Hippocampal formation (tissue), 2 donors: ENCODE measurements at places on chromosomes 2 and 18.

GRCh38 chr2:109237792-109238191, 108.8 kb downstream of the SH3RF3 start:
- DNase-seq: no peak

DNA sequence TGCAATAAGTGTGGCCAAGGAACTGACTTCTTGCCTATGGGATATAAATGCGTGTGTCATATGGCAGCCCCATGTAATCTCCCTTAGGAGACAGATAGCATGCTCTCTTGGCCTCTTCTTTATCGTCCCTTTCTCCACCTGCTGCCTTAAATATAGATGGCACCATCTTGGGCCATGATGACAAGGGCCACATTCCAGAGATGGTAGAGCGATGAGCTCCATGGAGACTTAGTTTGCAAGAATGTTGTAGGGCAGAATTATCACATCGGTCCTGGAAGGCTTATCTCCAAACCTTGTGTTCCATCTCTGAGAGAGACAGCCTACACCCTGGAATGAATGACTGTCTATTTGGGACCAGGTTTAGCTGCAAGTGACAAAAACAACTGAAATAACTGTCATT, 536.7 kb downstream of the TNS1 start:
- no peak for DNase-seq

GRCh38 chr2:236943068-236943467, 142.6 kb upstream of the COPS8 start:
- DNase-seq: no peak

DNA sequence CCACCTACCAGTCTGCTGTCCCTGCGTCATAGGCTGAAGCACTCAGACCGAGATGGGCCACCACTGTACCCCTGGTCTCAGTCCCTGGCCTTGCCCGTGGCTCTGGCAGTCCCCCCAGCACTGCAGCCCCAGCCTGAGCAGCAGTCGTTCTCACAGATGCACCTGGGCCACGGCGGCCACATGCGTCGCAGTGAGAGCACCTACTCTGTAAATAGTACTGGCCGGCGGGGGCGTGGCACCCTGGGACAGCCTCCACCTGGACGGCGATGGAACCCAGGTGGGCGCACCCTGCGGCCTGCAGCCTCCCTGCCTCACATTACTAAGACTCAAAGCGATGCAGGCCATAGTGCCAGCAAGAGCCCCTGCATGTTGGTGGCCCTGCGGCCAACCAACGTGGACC, 198.8 kb downstream of the NAPG start:
- no peak for DNase-seq

DNA sequence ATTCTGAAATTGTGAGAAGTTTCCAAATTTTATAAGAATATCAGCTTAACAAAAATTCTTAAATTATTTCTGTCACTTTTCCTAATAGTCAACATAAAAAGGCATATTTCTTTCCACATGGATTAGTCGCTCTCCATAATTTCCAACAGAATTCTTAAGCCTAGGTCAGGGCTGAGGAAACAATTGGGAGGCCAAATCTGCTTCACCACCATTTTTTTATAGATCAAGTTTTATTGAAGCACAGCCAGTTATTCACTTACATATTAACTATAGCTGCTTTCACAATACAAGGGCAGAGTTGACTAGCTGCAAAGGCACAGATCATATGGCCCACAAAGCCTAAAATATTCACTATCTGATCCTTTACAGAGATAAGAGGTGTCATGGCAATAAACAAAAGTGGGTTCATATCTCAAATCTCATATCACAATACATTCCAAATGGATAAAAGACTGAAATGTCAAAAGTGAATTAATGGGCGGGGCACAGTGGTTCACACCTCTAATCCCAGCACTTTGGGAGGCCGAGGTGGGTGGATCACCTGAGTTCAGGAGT, 18.7 kb downstream of the MEMO1 start:
- DNase-seq: no peak

- no peak for DNase-seq
These were observed 11.4 kb upstream of the APCDD1 start for GRCh38 chr18:10443001-10443400.

DNA sequence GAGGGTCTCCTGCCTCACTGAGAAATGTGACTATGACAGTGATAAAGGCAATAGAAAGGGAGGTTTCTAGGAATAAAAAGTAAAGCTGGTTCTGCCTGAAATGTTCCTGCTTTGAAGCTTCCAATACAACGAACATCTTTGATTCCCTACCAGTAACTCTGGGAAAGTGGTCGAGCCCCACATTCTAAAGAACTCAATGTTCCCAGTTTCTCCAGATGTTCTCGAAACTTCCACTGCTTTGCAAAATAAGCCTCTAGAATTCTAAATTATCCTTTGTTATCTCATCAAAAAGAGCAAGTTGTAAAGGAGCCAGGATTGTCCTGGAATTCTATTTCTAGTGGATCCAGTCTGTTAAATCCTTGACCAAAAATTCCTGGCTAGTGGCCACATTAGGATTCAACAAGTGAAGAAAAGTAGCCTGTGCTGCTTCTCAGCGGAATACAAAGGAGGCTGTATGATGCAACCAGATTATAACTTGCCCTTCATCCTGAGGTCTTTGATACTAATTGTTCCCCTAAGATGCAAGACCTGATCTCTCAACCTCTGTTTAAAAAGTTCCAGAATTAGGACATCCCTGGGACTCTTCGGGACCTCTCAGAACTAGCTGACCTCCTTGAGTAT, 8.4 kb downstream of the SCN7A start:
- DNase-seq: no peak

DNA sequence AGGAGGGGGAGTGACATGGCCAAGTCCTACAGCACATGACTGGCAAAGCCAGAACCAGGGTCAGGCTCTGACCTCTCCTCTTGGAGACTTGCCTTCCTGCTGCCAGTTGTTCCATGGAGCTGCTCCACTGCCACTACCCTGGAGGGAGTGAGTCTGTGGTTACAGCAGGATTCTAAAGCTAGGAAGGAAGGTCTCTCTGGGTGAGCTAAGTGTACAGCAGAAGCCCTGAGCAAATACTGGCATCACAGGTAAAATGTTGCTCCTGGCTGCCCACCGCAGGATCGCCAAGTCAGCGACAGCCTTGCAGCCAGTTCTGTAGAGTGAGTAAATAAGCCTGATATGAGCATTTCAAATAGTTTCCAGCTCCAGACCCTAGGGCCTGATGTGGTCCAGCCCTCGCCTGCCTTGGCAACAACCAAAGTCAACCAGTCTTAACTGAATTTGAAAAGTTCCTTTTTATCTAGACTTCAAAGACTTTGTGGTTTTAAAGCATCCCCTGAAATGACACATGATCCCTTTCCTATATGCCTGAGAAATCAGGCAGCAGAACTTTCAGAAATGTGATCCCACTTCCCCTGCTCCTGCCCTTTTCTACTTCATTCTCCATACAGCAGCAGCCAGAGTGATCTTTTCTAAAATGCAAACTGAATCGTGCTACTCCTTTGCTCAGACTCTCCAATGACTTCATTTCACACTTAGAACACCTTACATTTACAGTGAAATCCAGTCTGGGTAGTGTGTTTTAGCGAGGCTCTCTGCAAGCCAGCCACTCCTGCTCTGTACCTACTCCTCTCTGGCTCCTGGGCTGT, 114.3 kb downstream of the MGAT5 start:
- no peak for DNase-seq

GRCh38 chr18:6886797-6887330, 157.3 kb downstream of the ARHGAP28 start:
- no peak for DNase-seq

DNA sequence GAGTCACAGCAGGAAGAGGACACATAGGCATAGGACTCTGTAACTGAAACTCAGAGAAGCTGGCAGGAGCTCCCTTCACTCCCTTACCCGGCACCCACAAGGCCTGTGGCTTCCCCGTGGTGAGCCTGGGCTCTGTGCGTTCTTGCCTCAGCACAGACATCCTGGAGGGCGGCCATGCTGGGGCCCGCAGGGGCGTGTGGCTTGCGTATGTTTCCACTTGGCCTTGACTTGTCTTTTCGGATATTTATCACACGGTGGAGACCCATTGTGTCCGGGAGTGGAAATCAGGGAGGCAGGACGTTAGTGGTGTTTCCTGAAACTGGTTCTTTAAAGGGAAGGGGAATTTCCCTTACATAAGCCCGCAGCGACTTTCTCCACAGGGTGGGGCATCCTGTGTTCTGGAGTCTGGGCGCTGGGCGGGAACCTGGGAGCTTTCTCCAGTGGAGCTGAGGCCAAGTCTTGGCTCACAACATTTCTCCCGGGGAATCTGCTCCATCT, 49.9 kb upstream of the EML6 start:
- DNase-seq: no peak

GRCh38 chr2:240214790-240215675, 74.6 kb upstream of the OTOS start:
- DNase-seq: no peak

DNA sequence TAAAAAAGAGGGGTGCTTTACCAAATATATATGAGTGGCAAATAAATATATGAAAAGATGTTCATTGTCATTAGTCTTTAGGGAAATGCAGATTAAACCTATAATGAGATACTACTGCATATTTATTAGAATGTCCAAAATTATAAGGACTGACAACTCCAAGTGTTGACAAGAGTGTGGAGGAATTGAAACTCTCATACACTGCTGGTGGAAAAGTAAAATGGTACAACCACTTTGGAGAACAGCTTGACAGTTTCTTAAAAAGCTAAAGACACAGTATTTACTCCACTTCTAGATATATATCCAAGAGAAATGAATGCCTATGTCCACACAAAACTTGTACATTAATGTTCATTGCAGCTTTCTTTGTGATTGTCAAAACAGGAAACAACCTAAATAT, 50.4 kb downstream of the PLEK start:
- no peak for DNase-seq

GRCh38 chr2:42722320-42723190, 41.4 kb downstream of the OXER1 start:
- DNase-seq: peak; percentile 42

- DNase-seq: no peak
These were observed 113.7 kb downstream of the SRBD1 start for GRCh38 chr2:45497355-45497754.

- peak; percentile 49 for DNase-seq
These were observed 237.3 kb downstream of the OSR1 start for GRCh38 chr2:19120941-19121750.

DNA sequence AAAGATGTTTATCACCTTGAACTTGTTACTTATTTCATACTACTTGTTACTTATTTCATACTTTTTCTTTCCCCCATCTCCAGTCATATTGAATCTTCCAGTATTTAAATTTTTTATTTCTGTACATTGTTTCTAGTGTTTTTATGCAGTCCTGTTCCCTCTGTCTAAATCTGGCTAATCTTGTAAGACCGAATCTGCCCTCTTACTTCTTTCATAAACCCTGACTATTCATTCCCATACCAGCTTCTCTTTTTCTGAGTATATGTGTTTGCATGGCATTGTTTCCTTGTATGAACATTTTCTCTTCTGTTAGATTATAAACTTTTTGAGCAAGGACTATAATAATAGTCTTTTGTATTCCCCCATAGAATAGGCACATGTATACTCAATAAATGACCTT, 131.7 kb downstream of the TAF4B start:
- no peak for DNase-seq

- DNase-seq: no peak
These were observed 39.3 kb upstream of the GYPC start for GRCh38 chr2:126616606-126617069.

DNA sequence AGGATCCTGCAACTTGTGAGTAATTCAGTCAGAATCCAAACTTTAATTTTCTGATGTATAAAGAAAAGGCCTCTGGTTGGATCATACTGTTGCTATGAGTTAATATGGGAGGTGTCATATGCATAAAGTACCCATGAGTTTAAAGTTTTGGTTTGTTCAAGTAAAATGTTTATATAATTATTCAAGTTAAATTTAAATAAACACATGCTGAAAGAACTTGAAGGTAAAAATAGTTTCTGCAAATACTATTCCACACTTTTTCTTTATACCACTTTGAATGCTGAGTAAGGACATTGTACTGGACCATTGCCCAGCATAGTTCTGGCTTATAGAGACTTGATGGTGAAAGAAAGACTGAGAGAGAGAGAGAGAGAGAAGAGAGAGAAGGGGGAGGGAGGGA, 30.7 kb downstream of the PKP4 start:
- DNase-seq: no peak

DNA sequence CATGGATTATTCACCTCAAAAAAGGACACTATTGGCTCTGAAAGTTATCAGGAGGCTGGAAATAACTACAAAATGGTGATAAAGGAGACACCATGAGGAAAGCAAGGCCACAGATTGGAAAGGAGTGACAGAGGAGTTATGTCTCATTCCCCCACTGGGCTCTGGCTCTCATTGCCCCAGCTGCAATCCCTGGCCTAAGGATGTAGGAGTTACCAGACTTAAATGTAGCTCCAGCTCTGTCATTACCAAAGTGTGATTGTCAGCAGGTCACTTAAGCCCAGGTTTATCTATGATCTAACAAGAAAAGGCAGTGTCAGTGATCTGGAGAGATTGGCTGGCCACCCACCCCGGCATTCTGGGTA, 1228.2 kb upstream of the DDX18 start:
- no peak for DNase-seq

GRCh38 chr18:5900262-5900661, 4.9 kb upstream of the TMEM200C start:
- DNase-seq: no peak

DNA sequence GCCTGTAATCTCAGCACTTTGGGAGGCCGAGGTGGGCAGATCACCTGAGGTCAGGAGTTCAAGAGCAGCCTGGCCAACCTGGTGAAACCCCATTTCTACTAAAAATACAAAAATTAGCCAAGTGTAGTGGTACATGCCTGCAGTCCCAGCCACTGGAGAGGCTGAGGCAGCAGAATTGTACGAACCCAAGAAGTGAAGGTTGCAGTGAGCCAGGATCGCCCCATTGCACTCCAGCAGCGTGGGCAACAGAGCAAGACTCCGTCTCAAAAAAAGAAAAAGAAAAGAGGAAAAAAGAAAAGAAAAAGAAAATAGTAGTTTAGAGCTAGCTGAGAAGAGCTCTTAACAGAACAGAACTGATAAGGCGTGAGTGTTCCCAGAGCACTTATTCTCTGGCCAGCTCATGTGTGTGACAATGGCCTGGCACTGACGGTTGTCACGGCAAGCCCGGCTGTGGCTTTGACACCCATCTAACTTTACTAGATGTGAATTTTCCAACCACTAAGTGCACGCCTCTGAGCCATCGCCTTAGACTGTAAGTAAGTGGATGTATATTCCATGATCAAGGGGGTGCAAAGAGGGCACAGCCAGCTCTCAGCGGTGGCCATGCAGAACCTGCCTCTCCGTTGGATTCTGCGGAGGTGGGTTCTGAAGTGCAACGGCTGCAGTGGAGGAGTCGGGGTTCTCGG, 80.0 kb downstream of the ZNF516 start:
- DNase-seq: no peak

- DNase-seq: no peak
These were observed 4.8 kb downstream of the SOX11 start for GRCh38 chr2:5696945-5697521.

- DNase-seq: no peak
These were observed 572.6 kb upstream of the GCFC2 start for GRCh38 chr2:76283350-76283749.

DNA sequence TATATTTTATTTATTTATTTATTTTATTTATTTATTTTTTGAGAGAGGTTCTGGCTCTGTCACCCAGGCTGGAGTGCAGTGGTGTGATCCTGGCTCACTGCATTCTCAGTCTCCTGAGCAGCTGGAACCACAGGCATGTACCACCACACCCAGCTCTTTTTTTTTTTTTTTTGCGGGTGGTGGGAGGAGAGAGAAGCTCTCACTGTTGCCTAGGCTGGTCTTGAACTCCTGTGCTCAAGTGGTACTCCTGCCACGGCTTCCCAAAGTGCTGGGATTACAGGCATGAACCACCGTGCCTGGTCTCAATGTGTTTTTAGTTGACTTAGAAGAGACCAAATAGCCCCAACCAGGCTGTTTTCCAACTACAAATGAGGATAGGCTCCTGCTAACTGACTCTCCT, 80.7 kb downstream of the PDCL3 start:
- DNase-seq: no peak
